NCI-H82 (cell line): ENCODE measurements at places on chromosomes 7 and 10.

DNA sequence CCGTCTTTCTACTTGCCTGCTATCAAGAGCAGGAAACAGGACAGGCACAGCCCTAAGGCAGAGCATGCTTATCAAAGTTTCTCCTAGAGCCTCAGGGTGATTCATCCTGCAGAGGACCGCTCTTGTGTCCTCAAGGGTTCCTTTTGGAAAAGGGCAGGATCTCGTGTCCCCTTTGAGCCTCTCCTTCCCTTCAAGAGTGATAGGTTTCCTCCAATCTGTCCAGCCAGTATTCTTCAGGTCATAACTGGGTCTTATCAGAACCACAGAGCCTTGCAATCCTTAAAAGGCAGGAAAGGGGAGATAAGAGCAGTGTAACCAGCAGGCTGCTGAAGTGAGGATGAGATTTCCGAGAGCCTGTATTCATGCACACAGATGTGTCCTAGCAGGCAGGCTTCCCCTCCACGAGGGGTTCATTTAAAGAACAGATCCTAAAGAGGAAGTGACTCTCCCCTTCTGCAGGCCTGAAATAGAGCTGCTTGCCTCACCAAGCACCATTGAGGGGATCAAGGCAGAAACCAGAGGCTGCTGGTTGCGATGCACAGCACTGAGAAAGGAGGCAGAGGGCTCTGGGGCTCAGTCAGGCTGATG is 90.5 kb upstream of the SVIL start:
- DNase-seq = no peak

DNA sequence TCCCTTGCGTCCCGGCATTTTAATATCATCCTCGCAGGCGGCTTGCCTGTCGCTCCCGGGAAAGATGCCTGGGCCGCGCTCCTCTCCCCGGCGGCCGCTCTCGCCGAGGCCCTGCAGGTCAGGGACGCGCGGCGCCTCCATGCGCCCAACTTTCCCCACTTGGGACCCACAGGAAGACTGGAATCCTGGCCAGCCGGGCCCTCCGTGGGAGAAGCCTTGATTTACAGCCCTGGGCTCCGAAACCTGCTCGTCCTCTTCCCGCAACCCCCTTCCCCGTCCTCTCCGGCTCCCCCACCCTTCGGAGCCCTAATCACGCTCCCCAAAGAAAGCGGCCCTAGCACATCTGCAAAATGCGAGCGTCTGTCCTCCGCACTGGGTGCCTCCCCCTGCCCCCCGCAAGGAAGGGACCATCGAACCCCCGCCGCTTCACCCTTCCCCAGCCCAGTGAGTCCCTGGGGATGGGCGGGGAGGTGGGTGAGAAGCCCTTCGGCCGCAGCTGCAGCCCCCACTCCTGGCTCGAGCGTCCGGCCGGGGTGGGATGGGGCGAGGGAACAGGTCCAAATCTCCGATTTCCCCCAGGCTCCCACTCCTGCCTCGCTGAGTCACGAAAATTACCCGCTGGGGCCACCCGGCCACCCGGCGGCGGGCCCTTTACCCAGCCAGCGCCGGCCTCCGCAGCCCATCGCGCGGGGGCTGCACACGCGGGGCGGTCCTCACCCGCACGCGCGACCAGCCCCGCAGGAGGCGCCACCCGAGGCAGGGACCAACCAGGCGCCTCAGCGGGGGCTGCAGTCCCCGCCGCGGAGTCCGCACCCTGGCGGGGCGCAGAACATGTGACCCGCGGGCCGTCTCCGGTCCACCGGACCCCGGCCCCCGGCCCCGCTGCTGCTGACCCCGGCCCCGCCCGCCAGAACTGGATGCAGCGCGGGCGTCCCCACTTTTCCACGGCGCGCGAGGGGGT is 695 bp downstream of the HSPA12A start:
- DNase-seq = peak; percentile 39

- no peak for DNase-seq
Observed at GRCh38 chr10:79417266-79417665, 28.2 kb downstream of the ZCCHC24 start.

DNA sequence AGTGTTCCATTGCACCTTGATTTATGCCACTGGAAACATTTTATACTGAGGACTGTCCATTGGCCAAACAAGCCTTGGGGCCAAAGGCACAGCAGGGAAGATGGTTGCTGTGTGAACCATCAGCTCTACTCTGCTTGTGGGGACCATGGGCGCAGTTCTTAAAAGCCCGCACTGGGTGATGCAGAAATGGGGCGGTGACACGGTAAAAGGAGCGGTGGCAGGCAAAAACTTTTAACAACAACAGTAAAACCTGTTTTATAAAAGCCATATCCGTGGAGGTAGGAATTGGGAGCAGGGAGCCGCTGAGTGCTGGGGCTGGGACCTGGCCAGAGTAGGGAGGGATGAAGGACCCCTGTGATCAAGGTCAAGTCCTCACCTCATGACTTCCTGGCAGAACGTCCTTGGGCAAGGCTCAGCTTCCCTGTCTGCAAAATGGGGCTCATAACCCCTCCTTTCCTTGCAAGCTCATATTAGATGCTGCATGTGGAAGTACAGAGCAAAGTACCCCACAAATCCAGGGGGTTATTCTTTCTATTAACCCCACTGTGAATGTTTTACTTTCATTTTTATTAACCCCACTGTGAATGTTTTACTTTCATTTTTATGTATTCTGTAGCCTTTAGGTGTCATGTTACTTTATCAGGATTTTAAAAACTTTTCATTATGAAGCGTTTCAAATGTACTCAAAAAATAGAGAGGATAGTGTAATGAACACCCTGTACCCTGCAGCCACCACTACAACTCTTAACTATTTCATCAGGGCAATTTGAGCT is 78.3 kb downstream of the GRK5 start:
- no peak for DNase-seq

- no peak for DNase-seq
Observed at GRCh38 chr7:5495581-5496375, 72.1 kb upstream of the TNRC18 start.

- DNase-seq = no peak
Observed at GRCh38 chr7:66894463-66895080, 26.5 kb upstream of the TMEM248 start.

GRCh38 chr7:55642266-55642665 is 70.0 kb upstream of the VOPP1 start:
- DNase-seq = no peak

GRCh38 chr7:42106562-42106961 is 130.4 kb downstream of the GLI3 start:
- DNase-seq = no peak

DNA sequence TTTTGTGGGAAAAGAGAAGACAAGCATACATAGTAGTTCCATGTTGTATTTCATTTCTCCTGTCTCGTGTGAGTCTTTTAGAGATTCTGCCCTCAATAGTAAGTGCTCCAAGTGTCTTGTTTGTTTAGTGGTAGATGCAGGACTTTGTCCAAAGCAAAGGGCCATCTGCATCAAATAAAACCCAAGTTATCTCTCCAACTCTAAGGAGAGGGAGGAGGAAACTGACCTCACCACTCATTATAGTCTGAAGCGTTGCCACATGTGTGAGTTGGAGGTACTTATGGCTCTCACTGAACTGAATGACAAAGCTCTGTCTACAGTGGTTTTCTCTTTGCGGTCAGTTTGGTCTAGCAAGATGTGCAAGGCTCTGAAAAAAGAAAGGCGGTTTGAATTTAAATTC is 272.6 kb downstream of the DOCK4 start:
- DNase-seq = no peak
